Upper lobe of left lung (tissue), 6 donors: ENCODE measurements at places on chromosomes 4 and X. TPM values are rescaled to one million over a fixed set of nuclear protein-coding genes. Genes with fewer than 3 reads are reported as not detected.

Gene IL1RAPL2
- total RNA-seq = not detected

Gene GAGE2A
- not detected for total RNA-seq

Gene TMPRSS11F
- not detected for total RNA-seq

Gene SSX4B
- total RNA-seq = not detected

Gene HTN1
- not detected for total RNA-seq

Gene ARMCX4
- total RNA-seq = 8.5 TPM

Gene AKAP4
- total RNA-seq = not detected

Gene RP2
- total RNA-seq = 3.1 TPM

Gene MAGEA8
- not detected for total RNA-seq

Gene BEX5
- total RNA-seq = 7.0 TPM

Gene ARHGAP4
- total RNA-seq = 72.7 TPM

Gene PITX2
- not detected for total RNA-seq

Gene EVC2
- 6.4 TPM for total RNA-seq

Gene NDNF
- total RNA-seq = 52.4 TPM
